ENCODE measurements at places on chromosomes 6 and 20. TPM values are rescaled to one million over a fixed set of nuclear protein-coding genes. Genes with fewer than 3 reads are reported as not detected.

Gene LPIN3
- 10.5 TPM for polyA plus RNA-seq

Gene TMEM244
- polyA plus RNA-seq = not detected

Gene FHL5
- polyA plus RNA-seq = 0.27 TPM

Gene ARMH2
- not detected for polyA plus RNA-seq

Gene RWDD1
- polyA plus RNA-seq = 73.8 TPM

- no peak for DNase-seq
Observed at GRCh38 chr6:33907227-33907626, 103.4 kb upstream of the MLN start.

DNA sequence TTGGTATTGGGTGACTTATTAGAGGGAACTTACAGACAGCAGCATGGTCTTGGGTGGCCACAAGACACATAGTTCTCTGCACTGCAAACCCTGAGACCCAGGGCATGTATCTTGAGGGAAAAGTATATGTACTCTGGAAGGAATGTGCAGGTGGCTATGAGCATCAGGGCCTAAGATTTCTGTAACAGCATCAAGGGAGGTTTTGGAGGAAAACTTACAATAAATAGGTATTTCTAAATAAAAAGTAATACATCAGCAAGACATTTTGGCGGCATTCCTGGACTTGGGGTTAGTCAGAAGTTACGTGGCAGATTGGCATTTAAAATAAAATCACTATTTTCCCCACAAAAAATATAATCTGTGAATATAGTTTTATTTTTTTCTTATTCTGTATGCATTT is 8.0 kb upstream of the STX7 start:
- DNase-seq = no peak

DNA sequence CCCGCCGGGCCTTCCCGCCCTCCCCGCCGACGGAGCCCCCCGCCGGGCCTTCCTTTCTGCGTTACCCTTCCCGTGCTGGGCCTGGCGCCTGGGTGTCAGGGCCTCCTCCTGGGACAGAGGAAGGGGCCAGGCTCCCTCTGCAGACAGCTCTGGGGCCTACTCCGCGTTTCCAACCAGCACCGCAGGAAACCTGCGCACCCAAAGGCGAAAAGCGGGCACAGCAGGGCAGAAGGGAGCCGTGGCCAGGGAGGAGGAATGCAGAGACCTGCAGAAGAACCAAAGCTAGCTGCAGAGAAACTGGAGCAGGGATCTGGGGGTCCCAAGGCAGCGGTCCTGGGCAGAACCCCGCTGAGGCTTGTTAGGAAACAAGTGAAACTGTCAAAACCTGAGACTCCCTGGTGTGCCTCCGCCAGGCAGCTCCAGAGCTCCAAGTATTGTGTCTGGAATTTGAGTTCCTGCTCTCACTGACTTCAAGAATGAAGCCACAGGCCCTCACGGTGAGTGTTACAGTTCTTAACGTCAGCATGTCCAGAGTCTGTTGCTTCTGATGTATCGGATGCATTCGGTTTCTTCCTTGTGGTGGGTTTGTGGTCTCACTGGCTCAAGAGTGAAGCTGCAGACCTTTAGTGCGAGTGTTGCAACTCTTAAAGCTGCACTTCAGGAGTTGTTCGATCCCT is 33.3 kb downstream of the IRF4 start:
- no peak for DNase-seq

DNA sequence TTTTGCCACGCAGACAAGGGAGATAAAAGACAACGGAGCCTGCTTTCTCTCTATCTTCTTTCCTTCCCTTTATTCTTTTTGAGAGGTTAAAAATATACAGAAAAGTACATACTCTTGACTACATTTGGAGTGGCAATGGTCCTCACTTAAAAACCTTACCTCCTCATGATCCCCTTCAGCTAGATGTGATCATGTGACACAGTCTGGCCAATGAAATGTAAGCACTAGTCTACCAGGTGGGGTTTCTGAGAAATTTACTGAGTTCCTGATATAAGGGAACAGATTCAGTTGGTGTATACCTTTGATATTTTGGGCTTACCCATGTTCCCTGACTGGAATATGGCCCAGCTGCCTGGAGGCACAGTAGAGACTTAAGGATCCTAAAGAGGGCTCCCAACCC is 165.5 kb upstream of the BEND3 start:
- no peak for DNase-seq

DNA sequence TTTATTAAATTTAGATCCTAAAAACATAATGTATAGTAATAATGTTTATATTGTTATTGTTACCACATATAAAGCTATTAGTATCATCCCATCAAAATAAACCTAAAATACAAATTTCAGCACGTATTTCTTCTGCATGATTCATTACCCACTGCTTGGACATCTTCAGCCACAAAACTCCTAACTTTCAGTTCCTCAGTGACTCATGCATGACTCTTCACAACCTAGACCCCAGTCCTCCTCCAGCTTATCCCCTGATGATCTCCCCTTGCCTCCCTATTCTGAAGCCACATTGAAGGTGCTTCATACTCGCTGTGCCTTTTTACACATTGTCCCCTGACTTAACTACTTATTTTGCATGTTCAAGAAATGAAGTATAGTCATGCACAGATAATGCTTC is 11.2 kb upstream of the GPRC6A start:
- DNase-seq = no peak

GRCh38 chr6:148239215-148239614 is 103.4 kb upstream of the SASH1 start:
- DNase-seq = no peak

DNA sequence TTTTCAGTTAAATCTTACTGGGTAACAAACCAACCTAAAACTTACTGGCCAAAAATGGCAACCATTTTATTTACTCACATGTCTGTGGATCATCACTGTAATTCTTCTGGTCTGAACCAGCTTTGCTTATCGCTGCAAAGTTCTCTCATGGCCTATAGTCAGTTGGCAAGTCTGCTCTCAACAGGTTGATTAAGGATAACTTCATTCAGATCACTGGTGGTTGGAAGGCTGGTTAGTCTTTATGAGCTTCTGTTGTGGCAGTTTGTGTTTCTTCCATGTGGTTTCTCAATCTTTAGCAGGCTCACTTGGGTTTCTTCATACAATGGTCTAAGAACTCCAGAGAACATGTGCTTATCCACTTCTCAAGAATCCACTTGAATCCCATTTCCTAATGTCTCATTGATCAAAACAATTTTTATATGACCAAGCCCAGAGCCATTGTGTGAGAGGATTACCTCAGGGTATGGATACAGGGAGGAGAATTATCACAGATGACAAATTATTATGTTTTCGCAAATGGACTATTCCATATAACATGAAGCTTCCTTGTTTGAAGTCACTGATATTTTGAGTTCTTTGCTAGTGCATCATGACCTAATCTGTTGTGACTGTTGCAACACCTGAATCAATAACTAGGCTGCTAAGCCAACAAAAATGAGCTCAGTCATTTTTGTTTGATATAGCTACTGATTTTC is 155.4 kb upstream of the BMP2 start:
- DNase-seq = no peak

DNA sequence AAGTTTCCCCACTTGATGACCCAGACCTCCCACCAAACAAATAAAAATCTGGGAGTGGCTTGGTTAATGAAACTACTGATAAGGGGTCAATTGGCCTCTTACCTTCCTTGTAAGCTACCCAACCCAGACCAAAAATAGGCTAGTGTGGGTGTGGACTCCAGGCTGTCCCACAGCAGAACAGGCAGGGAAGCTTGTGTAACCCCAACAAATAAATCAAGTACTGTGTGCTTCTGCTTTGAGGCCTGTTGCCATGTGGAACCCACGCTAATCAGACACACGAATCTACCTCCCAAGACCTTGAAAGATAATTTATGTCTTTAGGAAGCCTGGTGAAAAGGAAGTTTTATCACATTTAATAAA is 33.7 kb upstream of the PAQR8 start:
- DNase-seq = no peak

DNA sequence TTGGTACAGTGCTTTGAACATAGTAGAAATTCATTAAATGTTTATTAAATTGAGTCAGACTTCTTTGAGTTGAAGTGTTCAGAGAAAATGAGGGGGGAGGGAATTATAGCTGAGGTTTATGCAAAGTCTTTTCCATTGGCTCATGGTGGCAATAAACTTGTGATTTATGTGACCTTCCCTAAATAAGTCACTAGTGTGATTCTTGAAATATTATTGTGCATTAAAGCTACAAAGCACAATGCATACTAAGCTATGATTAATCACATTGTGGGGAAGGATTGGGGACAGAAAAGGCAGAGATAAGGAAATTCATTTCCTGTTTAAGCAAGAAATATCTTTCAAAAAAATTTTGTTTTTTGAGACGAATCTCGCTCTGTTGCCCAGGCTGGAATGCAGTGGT is 877.5 kb downstream of the TFAP2A start:
- DNase-seq = no peak

DNA sequence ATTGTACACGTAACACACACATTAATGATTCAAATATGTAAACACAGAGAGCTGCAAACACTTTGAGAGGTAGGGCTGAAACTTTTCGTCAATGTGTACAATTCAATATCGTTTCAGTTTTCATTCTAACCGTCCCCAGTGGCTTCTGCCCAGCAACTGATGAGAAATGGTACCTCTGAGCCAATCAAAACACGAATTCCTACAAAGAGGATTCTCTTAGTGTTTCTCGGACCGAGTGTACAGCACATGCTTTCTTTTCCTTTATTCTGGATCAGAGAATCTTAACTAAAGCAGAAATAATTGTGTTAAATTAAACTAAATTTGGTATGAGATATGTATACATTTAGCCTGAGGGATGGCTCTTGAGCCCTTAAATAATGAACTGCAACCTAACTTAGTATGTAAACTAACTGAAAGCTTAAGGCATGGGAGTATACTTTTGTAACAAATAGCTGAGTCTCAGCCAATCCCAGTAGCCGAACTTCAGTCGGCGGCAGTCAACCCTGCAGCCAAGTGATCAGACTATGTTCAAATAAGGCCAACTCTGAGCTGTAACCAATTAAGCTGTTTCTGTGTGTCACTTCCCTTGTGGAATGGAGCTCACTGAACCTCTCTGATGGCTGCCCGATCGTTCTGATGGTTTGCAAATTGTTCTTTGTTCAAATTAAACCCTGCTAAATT is 16.1 kb downstream of the BTN2A1 start:
- DNase-seq = peak; percentile 89

DNA sequence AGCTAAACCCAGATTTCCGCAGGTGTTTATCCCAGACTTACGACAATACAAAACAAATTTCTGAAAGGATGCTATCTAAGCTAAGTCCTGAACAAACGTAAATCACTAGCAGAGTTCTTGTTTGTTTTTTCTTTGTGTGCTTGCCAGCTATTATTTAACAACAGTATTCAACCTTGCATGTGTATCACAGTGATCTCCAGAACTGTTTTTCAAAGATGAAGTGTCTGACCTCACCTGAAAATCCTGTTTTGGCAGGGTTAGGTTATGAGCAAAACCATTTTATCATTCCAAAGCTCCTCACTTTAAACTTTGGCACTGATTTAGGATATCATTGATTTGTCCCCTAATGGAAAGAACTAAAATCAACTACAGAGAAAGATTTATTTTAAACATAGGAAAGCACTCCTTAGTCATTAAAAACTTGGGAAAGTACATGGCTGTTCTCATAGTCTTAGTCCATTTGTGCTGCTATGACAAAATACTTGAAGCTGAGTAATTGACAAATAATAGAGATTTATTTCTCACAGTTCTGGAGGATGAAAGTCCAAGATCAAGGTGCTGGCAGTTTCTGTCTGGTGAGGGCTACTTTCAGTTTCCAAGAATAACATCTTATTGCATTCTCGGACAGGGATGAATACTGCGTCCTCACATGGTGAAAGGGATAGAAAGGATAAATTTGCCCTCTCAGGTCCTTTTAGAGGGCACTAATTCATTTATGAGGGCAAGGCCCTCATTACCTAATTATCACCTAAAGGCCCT is 20.8 kb upstream of the BMP5 start:
- no peak for DNase-seq
